HFFc6 (cell line): ENCODE measurements at places on chromosomes 2 and 18. TPM values are rescaled to one million over a fixed set of nuclear protein-coding genes. Genes with fewer than 3 reads are reported as not detected.

DNA sequence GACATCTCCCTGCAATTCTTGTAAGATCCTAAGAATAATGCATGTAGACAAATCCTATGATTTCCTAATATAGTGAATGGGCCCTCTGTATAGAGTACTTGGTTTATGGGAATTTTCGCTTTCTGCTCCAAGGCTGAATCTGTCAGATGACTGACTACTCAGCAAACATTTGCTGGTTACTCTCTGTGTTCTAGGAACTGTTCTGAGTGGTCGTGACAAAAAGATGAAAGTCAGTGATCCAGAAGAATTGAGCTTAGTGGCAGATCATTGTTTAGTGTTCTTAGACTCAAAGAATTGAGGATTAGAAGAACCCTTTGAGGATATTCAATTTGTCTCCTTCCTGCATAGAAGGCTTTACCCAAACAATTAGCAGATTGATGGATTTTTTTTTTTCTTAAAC is 10.0 kb downstream of the XRCC5 start:
- H3K27me3 ChIP-seq, result peaks cover 2% of the 10 kb centered on the region
- peaks cover 55% of the 10 kb centered on the region for H3K4me1 ChIP-seq
- H3K36me3 ChIP-seq, result peaks cover 64% of the 10 kb centered on the region
- 0 out of 2 replicates have a peak overlapping the region, but pooled peaks have one; percentile 5 for H3K27ac ChIP-seq
- H3K4me3 ChIP-seq, result no peak overlapping the region

DNA sequence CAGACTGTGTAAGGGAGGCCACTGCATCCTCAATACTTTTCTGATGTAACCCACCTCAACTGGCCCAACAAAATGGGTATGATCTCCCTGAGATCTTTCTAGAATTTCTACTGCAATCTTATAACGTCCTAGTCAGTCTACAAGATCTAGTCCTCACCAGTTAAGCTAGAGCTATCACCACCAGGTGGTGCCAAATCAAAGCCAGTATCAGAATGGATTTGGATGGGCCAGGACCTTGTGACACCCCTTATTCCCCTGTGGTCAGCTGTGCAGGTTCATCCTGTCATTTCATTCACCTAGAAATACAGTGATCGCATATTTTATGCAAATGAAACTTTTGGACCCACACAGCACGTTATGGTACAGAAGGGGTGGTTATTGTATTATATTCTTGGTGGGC is 90.3 kb downstream of the OLA1 start:
- H3K27ac ChIP-seq, result no peak overlapping the region
- no peaks in the 10 kb centered on the region; the same call in 1 of the 2 replicates for H3K36me3 ChIP-seq
- H3K4me3 ChIP-seq, result no peak overlapping the region
- DNase-seq, result peak; percentile 34
- no peaks in the 10 kb centered on the region for H3K27me3 ChIP-seq

- peak; percentile 31 for DNase-seq
- H3K27ac ChIP-seq, result peak overlapping the region; percentile 39
- H3K36me3 ChIP-seq, result peaks cover 68% of the 10 kb centered on the region
- H3K4me1 ChIP-seq, result peaks cover 80% of the 10 kb centered on the region
- H3K27me3 ChIP-seq, result no peaks in the 10 kb centered on the region; the same call in 1 of the 2 replicates
- peak overlapping the region; percentile 4; the same call in 1 of the 2 replicates for H3K4me3 ChIP-seq
Observed at GRCh38 chr18:73684647-73685046, 463.0 kb downstream of the FBXO15 start.

- H3K4me1 ChIP-seq, result no peaks in the 10 kb centered on the region
- H3K4me3 ChIP-seq, result no peak overlapping the region
- DNase-seq, result no peak
- H3K27ac ChIP-seq, result no peak overlapping the region
Observed at GRCh38 chr18:31230495-31230894, 67.8 kb upstream of the DSC1 start.

- no peaks in the 10 kb centered on the region for H3K27me3 ChIP-seq
- H3K4me1 ChIP-seq, result peaks cover 14% of the 10 kb centered on the region
- H3K4me3 ChIP-seq, result no peak overlapping the region
- DNase-seq, result no peak
- no peak overlapping the region for H3K27ac ChIP-seq
- peaks cover 10% of the 10 kb centered on the region; the same call in 1 of the 2 replicates for H3K36me3 ChIP-seq
Observed at GRCh38 chr2:12897181-12897580, 180.4 kb downstream of the TRIB2 start.

DNA sequence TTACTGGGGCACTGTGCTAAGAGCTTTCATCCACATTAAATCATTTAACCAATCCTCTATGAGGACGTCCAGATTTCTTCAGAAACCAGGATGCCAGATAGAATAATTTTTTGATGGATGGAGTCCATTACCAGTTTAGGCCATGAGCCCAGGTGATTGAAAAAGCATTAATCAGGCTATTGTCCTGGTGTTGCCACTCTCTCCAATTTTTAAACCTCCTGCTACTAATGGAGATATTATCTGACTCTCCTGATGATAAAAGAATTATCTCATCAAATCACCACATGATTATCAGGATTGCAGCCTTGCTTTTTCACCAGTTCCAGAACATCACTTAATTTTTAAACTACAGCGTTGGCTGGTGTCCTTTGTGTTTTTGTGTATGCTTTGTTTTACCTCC is 402.2 kb downstream of the CLIP4 start:
- no peak overlapping the region for H3K27ac ChIP-seq
- H3K4me3 ChIP-seq, result no peak overlapping the region
- H3K36me3 ChIP-seq, result no peaks in the 10 kb centered on the region; the same call in 1 of the 2 replicates
- DNase-seq, result no peak
- H3K27me3 ChIP-seq, result peaks cover 5% of the 10 kb centered on the region; the same call in 1 of the 2 replicates

DNA sequence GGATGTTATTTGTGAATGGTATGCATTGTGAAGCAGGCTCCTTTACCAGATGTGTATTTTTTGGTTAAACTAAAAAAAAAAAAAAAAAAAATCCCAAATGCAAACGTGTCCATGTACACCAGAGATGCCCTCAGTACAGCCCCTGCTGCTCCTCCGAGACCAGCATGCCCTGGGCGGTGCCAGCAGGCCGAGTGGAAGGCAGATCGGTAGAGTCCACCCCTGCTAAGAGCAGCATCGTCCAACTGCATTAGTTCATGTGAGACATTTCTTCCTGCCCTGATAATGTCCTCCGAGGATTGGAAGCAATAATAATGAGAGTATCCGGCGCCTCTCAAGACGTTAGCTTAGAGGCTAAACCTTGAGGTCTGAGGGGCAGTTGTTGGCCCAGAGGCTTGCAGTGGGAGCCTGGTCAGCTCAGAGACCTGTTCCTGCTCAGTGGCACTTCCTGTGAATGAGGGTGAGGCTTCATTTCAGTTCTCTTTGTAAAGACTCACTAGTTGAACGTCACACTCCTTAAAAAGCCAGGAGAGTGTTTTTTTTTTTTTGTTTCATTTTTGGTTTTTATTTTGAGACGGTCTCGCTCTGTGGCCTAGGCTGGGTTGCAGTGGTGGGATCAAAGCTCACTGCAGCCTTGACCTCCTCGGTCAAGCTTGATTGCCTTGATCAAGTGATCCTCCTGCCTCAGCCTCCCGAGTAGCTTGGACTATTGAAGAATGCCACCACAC is 5.6 kb downstream of the SLC66A3 start:
- H3K27me3 ChIP-seq, result no peaks in the 10 kb centered on the region; the same call in 1 of the 2 replicates
- H3K4me3 ChIP-seq, result no peak overlapping the region
- H3K27ac ChIP-seq, result no peak overlapping the region
- DNase-seq, result no peak

GRCh38 chr2:32783933-32784332 is 156.1 kb downstream of the TTC27 start:
- peaks cover 29% of the 10 kb centered on the region for H3K36me3 ChIP-seq
- H3K27ac ChIP-seq, result no peak overlapping the region
- H3K4me3 ChIP-seq, result no peak overlapping the region
- no peaks in the 10 kb centered on the region for H3K27me3 ChIP-seq

DNA sequence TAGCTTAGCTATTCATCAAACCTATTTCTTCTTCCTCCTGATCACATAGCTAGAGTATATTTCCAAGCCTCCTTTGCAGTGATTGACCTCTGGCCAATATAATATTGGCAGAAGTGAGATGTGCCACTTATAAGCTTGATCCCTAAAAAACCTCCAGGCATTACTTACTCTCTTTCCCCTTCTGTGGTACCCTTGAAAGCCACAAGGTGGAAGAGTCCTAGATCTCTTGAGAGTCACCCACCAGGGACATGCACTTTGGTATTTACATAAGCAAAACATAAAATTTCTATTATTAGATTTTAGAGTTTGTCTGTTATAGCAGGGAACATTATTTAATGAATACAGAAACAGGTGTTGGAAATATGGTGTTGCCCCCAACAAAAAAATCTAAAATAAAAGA is 112.0 kb downstream of the EXOC6B start:
- H3K36me3 ChIP-seq, result no peaks in the 10 kb centered on the region
- no peaks in the 10 kb centered on the region for H3K27me3 ChIP-seq
- H3K27ac ChIP-seq, result no peak overlapping the region
- DNase-seq, result no peak
- no peak overlapping the region for H3K4me3 ChIP-seq
- H3K4me1 ChIP-seq, result peaks cover 4% of the 10 kb centered on the region

- H3K27ac ChIP-seq, result peak overlapping the region; percentile 49; the same call in 1 of the 2 replicates
- peak; percentile 73 for DNase-seq
- H3K4me1 ChIP-seq, result peaks cover 17% of the 10 kb centered on the region
- H3K27me3 ChIP-seq, result peaks cover 5% of the 10 kb centered on the region
- H3K4me3 ChIP-seq, result no peak overlapping the region
- H3K36me3 ChIP-seq, result no peaks in the 10 kb centered on the region
Observed at GRCh38 chr2:72864500-72864899, 22.7 kb upstream of the SPR start.

- H3K4me3 ChIP-seq, result no peak overlapping the region
- no peaks in the 10 kb centered on the region for H3K4me1 ChIP-seq
- peaks cover 13% of the 10 kb centered on the region; the same call in 1 of the 2 replicates for H3K36me3 ChIP-seq
- H3K27me3 ChIP-seq, result no peaks in the 10 kb centered on the region; the same call in 1 of the 2 replicates
Observed at GRCh38 chr18:6370410-6370809, 44.3 kb downstream of the L3MBTL4 start.

- H3K27ac ChIP-seq, result no peak overlapping the region
- peaks cover 4% of the 10 kb centered on the region for H3K4me1 ChIP-seq
- H3K36me3 ChIP-seq, result no peaks in the 10 kb centered on the region
- DNase-seq, result no peak
Observed at GRCh38 chr2:186584053-186584452, 5.8 kb upstream of the ITGAV start.

- peak overlapping the region; percentile 41 for H3K27ac ChIP-seq
- no peaks in the 10 kb centered on the region; the same call in 1 of the 2 replicates for H3K27me3 ChIP-seq
- peaks cover 22% of the 10 kb centered on the region for H3K36me3 ChIP-seq
- DNase-seq, result no peak
- H3K4me3 ChIP-seq, result no peak overlapping the region
- H3K4me1 ChIP-seq, result peaks cover 73% of the 10 kb centered on the region
Observed at GRCh38 chr18:28108814-28109213, 68.1 kb downstream of the CDH2 start.

- no peak overlapping the region for H3K4me3 ChIP-seq
- H3K36me3 ChIP-seq, result peaks cover 48% of the 10 kb centered on the region
- H3K27ac ChIP-seq, result no peak overlapping the region
- no peaks in the 10 kb centered on the region; the same call in 1 of the 2 replicates for H3K27me3 ChIP-seq
- peaks cover 51% of the 10 kb centered on the region for H3K4me1 ChIP-seq
- DNase-seq, result no peak
Observed at GRCh38 chr2:33180915-33181314, 234.2 kb downstream of the LTBP1 start.

DNA sequence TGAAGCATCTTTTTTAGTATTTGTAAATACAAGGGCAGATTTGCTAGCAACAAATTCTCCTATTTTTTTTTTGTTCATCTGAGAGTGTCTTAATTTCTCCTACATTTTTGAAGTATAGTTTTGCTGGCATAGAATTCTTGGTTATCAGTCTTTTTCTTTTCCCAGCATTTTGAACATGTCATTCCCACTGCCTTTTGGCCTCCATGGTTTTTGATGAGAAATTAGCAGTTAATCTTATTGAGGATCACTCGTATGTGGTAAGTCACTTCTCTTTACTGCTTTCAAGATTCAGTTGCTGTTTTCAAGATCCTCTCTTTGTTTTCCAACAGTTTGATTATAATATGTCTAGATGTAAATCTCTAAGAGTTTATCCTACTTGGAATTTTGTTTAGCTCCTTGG is 16.9 kb upstream of the RNF149 start:
- H3K27me3 ChIP-seq, result peaks cover 6% of the 10 kb centered on the region; the same call in 1 of the 2 replicates
- no peak for DNase-seq
- H3K36me3 ChIP-seq, result no peaks in the 10 kb centered on the region

DNA sequence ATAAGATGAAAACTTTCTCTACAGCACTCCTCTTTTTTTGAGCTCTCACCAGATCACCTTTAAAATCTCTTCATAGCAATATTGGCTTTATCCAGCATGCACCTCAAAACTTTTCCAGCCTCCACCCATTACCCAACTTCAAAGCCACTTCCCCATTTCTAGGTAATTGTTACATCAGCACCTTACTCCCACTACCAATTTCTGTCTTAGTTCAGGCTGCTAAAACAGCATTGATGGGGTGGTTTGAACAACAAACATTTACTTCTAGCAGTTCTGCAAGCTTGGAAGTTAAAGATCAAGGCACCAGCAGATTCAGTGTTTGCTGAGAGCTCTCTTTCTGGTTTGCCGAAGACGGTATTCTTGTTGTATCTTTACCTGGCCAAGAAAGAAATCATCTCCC is 114.0 kb upstream of the SLC39A10 start:
- H3K4me1 ChIP-seq, result peaks cover 11% of the 10 kb centered on the region
- DNase-seq, result no peak
- H3K36me3 ChIP-seq, result peaks cover 4% of the 10 kb centered on the region; the same call in 1 of the 2 replicates
- H3K27ac ChIP-seq, result no peak overlapping the region
- no peak overlapping the region for H3K4me3 ChIP-seq
- no peaks in the 10 kb centered on the region for H3K27me3 ChIP-seq

DNA sequence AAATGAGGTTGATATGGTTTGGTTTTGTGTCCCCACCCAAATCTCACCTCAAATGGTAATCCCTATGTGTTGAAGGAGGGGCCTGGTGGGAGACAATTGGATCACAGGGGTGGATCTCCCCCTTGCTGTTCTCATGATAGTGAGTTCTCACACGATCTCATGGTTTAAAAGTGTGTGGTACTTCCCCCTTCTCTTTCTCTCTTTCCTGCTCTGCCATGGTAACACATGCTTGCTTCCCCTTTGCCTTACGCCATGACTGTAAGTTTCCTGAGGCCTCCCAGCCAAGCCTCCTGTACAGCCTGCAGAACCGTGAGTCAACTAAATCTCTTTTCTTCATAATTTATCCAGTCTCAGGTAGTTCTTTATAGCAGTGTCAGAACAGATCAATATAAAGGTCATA is 24.7 kb upstream of the FAM124B start:
- no peak overlapping the region for H3K27ac ChIP-seq
- no peak for DNase-seq
- no peak overlapping the region for H3K4me3 ChIP-seq

GRCh38 chr2:144644549-144644948 is 124.6 kb upstream of the ZEB2 start:
- H3K4me3 ChIP-seq, result no peak overlapping the region
- no peaks in the 10 kb centered on the region for H3K36me3 ChIP-seq
- H3K4me1 ChIP-seq, result no peaks in the 10 kb centered on the region

The SP9 gene
- not detected in 3 replicates for total RNA-seq

The IKZF2 gene
- total RNA-seq, result 7.8 to 12.3 TPM (median 10.2 TPM) in 3 replicates

The B4GALT6 gene
- not detected in 3 replicates for total RNA-seq
